Globus pallidus (tissue), 1 donor: ENCODE measurements at places on chromosomes 1 and 21.
A peak's percentile ranks its signal among the peaks of the same experiment; 100 is the strongest.

GRCh38 chr1:7290971-7291970, 479.8 kb upstream of the VAMP3 start:
- DNase-seq = peak; percentile 70

DNA sequence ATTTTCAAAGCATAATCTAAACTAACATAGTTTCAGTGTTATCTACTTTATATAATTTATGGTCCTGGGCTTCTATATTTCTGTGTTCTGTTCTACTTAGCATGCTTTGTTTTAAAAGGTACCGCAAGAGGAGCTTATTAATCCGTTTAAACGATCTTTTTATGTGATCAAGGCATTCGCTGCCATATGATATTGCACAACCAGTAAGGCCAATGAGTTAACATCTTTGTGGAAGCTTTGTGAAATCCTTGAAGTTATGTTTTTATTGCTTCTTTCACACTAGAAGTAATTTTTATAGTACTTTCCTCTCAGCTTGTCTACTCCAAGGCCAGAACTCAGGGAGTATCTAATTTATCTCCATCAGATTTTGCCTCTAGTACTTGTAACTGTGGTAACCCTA, 8.9 kb downstream of the LRRC8C start:
- no peak for DNase-seq

- DNase-seq = no peak
Observed at GRCh38 chr1:93177991-93178390, 2.2 kb downstream of the TMED5 start.

GRCh38 chr1:89659322-89660081, 26.6 kb downstream of the LRRC8C start:
- DNase-seq = no peak

DNA sequence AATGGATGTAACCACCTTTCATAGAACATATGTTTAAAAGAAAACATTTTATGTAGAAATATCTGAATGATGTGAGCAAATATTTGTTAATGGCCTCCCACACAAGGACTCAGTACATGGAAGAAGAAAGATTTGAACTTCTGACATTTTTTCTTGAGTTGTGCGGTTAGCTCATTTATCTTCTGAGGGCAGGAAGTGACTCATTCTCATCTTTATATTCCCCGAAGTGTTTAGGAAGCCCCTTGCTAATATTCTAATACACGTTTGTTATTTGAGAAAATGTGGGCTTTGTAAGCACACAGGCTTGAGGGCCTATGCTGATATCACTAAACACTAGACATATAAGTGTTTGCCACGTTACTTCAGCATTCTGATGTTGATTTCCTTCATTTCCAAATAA, 392.5 kb upstream of the PTBP2 start:
- DNase-seq = no peak

DNA sequence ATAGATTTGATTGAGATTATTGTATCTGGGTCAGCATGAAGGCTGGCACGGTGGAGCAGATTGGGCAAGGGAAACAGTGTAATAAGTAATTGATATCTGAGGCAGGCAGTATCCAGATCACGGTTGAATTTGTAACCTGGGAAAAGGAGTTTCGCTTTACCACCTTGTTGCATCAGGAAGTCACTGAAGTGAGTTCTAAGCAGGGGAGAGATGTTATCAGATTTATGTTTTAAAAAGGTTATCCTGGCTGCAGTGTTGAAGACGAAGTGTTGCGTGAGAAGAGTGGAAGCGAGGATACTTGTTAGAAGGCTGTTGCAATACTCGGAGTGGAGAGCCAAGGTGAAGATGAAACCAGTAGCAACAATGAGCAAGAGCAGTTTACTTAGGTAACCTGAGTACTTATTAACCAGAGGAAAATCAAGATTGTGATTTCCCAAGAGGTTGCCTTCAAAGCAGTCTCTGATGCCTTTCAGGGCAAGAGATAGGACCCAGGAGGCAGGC, 77.8 kb downstream of the LHX9 start:
- DNase-seq = no peak

DNA sequence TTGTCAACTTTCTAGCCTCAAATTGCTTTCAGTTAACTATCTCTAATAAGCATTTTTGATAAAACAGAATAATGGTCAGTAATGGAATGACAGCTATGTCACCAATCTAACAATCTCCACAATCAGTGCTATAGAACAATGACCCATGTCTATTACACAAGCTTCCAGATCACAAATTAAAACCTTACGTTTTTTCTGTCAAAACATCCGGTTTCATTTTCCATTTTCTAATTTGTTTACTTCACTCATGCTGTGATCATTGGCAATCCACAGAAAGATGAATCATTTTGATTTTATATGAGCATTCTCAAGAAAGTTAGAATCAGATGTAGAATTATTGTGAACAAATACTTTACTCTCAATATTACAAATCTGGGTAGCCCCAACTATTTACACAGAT, 80.3 kb downstream of the KCNT2 start:
- DNase-seq = no peak

- DNase-seq = no peak
Observed at GRCh38 chr1:37021502-37021901, 12.8 kb downstream of the GRIK3 start.

DNA sequence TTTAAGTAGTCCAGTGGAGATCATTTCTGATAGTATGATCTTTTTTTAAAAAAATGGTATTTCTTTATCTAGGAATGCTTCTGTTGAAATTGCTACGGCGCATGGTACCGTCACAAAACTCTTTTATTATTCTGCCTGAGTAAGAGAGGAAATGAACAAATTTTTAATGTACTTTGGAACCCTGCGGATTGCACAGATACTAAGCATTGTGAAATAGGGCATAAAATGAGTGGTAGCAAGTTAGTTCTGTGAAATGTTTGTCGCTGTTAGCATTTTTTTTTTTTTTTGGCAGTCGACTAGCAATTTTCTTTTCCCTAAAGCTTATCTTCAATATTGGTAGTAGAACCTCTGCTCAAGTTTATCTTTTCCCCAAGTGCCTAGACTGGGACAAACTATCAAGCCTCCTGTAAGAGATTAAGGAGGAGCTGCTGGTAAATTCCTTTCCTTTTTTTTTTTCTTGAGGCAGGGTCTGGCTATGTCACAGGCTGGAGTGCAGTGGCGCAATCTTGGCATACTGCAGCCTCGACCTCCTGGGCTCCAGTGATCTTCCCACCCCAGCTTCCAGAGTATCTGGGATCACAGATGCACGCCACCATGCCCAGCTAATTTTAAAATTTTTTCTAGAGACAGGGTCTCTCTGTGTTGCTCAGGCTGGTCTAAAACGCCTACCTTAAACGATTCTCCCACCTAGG, 2.2 kb downstream of the ITSN1 start:
- DNase-seq = no peak

GRCh38 chr1:39508857-39509305, 17.4 kb downstream of the BMP8A start:
- DNase-seq = no peak

DNA sequence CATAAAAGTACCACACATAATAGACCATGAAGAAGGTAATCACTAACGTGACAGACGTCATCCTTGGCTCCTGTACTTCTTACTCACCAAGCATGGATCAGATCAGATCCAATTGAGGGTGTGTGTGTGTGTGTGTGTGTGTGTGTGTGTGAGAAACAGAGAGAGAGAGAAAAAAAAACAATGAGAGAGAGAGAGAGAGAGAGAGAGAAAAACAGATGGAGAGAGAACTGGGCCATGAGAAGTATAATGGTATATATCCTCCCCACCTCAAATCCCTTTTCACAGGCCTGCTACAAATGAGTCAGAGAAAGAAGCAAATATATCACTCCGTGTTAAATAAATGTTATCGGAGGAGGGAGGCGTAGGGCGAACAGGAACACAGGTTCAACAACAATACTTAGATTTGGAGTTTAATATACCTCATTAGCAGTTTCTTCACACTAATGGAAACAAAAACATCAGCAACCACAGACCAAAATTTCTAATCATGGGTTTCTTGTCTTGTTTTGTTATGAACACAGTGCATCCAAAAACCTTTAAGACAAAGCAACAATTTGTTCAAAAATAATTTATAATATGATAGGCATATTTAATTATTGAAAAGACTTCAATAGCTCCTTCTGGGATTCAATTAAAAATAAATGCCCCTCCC, 45.3 kb downstream of the TIAM1 start:
- DNase-seq = no peak

GRCh38 chr1:227066999-227067398, 126.9 kb downstream of the COQ8A start:
- DNase-seq = no peak

DNA sequence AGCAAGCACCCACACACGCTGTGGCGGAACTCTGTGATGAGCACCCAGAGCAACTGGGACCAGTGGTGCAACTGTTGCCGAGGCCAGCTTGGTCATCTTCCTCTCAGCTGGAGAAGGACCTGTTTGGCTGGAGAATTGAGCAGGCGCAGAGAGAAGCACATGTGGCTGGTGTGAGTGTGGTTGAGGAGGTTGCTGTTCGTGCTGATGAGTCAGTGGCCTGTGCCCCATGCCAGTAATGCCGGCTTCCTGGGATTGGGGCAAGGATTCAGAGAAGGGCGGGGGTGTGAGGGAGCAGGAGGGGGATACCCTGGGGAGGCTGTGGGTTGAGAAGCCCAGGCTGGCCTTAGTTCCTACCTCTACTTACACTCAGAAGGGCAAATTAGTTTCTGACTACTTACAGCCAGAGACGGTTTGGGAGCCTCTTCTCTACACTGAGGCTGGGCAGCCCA, 57.5 kb upstream of the EPS8L3 start:
- no peak for DNase-seq

DNA sequence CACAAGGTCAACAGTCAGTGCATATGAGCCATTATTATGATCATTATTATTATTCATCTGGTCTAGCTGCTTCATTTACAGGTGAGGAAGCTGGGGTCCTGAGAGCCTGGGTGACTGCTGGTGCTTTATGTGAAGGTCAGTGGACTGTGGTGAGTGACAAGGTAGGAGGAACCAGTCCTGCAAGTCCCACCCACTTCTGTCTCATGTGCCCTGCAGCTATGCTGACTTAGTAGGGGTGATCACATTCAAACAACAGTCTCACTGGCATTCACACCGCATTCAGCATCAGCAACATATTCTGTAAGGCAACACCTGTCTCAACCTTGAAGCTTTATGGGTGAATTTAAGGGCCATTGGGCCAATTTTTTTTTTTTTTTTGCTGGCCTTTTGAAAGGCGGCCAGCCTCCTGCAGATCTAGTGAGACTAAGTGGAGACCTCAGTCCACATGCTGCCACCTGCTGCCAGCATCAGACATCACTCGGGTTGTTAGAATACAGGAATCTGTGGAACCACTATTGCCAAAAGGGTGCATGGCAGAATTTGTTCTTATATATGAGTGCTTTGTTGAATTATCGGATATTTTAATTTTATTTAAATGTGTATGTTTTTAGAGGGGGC, 59.9 kb upstream of the CACNA1E start:
- DNase-seq = peak; percentile 24

DNA sequence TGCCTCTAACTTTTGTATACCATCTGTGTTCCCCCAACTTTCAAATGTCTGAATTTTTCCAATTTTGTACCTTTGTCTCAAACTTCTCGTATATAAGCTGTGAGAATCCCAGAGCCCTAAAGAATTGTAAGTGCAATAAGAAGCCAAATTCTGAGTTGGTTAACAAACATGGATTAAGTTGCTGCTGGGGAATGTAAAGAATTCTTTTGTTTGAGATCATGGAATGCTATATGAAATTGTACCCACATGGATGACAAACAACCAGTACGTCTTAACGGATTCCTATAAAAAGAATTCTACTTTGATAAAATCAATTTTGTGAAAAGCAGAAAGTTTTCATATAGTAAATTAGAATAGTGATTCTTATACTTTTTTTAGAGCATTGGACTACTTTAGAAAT, 72.4 kb upstream of the CYP2J2 start:
- DNase-seq = no peak

DNA sequence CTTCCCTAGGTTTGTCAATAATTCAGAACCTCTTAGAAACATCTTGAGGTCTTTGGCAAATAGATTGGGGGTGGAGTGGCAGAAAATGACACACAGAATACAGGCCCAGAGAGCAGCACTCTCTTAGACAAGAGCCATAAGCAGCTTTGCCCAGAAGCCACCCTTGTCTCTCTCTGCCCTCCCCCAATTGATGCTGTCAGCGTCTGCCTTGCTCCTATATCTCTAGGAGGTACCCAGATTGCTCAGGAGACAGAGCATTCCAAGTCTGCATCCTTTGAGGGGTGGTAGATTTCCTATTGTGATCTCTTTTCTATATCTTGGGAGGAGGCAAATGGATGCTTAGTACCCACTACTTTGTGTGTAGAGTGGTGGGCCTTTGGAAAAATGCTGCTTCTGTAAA, 1.8 kb downstream of the RGL1 start:
- DNase-seq = peak; percentile 69

DNA sequence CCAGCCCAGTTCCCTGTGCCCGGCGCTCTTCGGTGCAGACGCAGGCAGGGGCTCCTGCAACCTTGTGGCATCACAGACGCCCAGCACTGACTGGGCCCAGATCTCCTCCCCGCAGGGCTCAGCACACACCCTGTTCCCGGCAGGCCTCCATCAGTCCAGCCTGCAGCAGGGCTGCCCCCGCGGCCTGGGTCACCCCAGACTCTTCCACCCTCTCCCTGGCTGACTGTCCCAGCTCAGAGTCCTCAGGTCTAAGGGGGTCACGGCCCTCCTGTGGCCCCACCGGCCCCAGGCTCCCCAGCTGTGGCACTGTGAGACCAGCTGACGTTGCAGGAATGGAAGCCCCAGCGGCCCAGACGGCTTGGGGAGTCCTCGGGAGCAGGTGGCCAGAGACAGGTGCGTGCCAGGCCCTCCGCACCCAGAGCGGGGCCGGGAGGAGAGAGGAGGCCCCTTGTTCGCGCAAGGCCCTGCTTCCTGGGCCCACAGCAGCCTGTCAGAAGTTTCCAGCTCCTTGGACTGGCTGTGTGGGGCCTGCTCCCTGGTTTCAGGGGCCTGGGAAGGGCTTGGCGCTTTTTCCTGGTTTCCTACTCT, 4.2 kb downstream of the B3GALT6 start:
- no peak for DNase-seq

GRCh38 chr1:93344886-93345632, 648 bp upstream of the DR1 start:
- no peak for DNase-seq

GRCh38 chr1:59978026-59978425, 51.5 kb upstream of the CYP2J2 start:
- DNase-seq = no peak

GRCh38 chr1:104765085-104765484, 1015.4 kb downstream of the AMY1C start:
- no peak for DNase-seq

DNA sequence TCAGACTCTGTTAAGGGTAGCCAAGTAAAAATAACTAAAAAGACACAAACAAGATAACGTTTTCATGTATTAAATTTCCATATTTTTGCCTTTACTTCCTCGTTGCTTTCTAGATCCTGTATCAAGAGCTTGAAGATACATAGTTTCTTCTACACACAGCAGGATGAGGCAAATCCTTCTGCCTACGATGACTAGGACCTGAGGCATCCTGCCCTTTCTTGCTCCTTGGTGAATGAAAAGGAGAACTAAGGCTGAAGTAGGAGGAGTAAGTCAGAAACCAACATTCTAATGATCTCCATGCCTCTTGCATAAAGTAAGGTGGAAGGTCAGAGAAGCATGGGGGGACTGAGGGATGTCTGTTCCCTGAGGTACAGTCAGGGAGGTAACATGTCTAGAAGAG, 102.6 kb downstream of the GPATCH2 start:
- DNase-seq = no peak
